Foreskin melanocyte (primary cell): ENCODE measurements at places on chromosomes 2 and 18.

GRCh38 chr2:234240917-234241316, 190.4 kb downstream of the SPP2 start:
- DNase-seq = no peak

DNA sequence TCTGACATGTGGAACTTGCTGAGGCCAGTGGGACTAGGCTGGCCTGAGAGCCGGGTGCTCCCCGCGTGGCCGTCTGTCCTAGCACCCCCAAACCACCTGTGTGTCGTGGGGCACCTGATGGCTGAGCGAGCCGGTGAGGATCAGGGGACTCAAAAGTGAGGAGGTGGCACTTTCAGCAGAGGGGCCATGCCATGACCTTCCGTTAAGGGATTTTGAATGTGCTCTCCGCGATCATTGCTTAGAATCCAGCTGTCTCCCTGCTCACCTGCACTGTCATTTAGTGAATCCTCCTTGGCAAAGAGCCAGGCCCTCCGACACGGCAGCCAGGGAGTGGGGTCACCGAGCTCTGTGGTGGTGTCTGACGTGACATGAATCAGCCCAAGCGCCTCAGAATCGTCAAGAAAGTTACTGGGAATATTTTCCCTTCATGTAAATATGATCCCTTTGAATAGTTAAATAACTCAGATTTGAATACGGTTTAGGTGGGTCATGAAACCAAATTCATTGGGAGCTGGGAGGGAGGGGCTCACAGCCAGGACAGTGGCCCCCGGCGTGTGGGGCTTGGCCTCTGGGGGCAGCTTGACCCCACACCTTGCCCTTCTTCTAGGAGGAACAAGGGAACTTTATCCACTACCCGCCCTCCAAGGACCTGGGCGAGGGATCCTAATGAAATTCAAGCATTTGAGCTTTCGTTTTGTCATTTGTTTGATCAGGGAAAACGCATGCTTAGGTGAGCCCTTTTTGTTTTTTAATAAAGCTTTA, 9.5 kb downstream of the NFATC1 start:
- no peak for DNase-seq

DNA sequence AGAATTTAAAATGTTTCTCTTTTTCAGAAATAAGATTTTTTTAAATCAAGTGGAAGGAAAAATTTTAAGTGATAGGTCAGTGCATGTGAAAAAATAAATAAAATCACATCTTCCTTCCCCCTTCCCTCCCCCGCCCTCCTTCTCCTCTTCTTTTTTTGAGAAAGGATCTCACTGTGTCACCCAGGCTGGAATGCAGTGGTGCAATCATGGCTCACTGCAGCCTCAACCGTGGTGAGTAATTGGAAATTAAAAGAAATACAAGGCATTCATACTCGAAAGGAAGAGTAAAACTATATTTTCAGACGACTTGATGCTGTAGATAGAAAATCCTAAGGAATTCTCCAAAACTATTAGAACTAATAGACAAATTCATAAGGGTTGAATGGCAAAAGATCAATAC, 16.9 kb upstream of the CRACDL start:
- no peak for DNase-seq

- no peak for DNase-seq
Measured at GRCh38 chr2:86281066-86281700, 56.2 kb downstream of the REEP1 start.

- no peak for DNase-seq
Measured at GRCh38 chr2:200762127-200762526, 49.6 kb upstream of the BZW1 start.

GRCh38 chr18:25278394-25278793, 73.6 kb downstream of the ZNF521 start:
- no peak for DNase-seq

DNA sequence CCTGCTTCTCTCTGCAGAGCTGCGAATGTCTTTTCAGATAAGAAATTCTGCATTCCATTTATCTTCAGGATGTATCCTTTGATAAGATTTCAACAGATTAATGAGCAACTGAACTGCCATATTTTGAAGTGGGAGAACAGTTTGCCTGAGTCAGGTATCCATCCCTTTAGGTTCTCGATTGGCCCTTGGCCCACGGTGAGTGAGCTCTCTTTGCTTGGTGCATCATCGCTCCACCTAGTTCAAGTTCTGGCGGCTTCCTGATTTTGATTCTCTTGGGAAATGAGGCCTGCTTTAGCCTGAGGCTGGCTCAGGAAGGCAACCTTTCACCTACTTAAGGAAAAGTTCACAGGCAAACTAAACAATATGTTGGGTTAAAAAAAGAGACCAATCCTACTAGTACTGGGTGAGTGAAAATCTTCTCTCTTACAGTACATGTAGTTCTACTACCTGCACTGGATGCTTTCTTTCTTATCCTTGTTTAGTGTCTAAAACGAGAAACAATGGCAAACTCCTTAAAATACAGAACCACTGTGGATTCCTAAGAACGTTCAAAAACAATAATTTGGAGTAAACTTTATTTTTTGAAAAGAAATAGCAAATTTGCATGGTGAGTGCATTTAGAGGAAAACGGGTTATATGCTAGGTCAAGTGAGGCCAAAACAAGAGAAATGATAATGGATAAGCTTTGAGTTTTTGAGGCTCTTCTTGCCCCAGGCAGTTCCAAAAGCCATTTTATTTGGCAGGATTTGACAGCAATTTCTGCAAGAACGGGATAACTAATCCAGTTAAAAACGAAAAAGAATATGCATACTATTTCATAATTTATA, 837 bp upstream of the ACSL3 start:
- DNase-seq = no peak

DNA sequence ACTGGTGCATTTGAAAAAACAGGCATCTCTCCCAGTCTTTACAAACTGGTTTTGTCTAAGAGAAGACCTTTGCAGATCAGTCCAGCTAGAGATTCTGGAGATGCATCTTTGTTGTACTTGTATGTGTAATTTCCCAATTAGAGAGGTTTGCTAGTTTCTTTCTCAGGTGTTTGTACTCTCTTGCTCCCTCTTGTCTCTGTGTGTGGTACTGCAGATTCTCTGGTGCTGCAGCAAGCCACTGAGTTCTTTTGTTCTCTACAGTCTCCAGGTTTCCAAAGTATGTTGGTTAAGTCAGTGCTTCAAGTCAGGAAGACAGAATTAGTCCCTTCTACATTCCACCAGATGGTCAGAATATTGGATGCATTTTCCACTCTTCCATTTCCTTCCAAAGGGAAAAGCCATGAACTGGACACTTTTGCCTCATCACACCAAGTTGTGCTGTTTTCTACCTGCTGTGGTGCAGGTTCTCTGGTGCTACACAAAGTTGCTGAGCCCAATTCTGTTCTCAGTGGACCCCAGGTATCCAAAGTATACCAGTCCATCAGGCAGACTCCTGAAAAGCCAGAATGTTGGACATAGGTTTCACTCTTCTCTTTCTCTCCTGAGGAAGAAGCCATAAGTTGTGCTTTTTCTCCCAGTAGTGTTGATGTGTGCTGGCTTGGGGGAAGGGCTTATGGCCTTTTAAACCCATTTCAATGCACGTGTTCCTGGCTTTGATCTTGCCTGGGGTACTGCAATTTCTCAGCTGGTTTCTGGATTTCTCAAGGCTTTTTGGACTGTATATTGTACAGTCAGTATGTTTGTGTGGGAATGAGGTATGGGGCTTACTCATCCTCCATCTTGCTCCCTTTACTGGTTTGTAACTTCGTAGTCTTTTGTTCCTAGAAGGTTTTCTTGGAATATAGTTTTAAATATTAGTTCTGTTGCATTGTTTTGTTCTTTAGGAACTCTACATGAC, 29.8 kb downstream of the EPC2 start:
- DNase-seq = no peak

GRCh38 chr2:204437815-204438756, 107.2 kb upstream of the PARD3B start:
- DNase-seq = no peak

GRCh38 chr2:135144343-135144742, 92.3 kb downstream of the RAB3GAP1 start:
- no peak for DNase-seq

DNA sequence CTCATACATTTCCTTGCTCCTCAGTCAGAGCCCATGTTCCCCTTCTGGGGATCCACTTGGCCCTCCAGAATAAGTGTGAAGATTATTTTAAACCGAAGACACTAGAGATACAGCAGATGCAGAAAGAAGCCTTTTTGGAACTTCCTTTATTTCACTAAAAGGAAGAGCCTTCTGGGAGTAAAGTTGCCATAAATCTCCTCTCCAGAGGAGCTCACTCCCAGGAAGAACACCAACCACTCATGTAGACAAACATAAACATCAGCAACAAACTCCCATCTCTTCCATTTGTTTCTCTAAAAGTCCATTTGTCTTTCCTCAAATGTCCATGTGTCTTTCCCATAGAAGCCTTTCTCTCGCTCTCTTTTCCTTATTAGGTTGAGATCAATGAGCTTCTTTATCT, 62.4 kb upstream of the MSH6 start:
- DNase-seq = no peak

GRCh38 chr2:10920764-10921388, 9.1 kb downstream of the KCNF1 start:
- DNase-seq = no peak

DNA sequence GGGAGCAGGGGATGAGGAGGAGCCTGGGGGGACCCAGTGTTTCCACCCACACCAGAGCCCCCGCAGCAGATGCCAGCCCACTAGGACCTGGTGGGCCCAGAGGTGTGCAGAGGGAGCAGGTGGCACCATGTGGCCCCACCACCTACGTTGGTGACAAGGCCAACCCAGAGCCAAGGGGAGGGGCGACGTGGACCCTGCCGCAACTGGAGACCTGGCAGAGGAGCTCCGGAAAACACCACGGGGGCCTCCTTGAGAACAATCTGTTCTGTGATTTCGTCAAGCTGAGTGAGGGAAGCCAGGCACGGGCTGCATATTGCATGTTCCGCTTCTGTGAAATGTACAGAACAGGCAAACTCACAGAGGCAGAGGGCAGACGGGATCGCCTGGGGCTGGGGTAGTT, 49.1 kb upstream of the GPC1 start:
- DNase-seq = no peak

GRCh38 chr18:79394534-79395307, 1.0 kb upstream of the NFATC1 start:
- DNase-seq = no peak

DNA sequence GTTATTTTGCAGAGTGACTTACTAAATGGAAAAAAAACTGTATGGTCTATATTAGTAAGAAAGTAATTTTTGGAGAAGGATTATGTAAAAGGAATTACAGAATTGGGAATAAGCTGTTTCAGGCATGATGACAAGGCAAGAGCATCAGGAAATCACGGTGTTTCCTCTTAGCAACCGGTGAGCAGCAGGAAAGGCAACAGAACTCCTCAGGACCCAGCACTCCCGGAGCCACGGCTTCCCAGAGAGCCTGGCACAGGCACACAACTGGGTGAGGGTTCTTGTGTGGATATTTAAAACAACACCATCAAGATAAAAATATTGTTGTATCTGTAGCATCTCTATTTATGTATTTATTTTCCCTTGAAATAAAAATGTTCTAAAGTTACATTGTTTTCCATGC, 34.4 kb downstream of the CYP27C1 start:
- DNase-seq = no peak

DNA sequence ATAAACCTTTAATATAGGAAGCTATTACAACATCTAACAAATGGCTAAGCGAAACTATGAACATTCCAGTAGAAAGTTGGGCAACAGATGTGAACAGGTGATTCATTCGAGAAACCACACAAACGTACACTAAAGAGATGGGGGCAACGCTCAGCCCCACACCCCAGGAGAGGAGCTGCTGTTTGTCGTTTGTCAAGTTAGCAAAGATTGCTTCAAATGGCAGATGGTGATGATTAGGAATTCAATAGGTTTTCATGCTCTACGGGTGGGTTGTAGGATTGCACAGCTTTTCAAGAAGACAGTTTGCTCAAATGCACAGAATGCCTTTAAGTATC, 154.7 kb upstream of the HDAC4 start:
- DNase-seq = no peak

DNA sequence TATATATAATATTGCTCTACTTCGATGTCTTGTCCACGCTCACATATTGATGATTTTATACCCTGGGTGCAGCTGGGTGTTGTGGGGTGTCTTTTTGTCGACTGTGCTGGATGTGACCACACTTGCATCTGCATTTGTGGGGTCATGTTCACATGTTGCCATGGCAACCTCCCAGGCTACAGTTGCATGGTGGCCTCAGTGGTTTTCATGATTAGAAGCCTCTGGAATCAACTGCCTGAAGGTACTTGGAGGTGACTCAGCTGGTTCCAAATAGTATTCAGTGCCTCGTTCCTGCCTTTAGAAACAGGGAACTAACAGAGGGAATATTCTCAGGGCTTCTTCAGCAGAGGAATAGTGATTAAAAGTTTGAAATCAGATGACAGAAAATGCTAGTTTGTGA, 166.3 kb upstream of the NYAP2 start:
- no peak for DNase-seq

- no peak for DNase-seq
Measured at GRCh38 chr2:10504370-10504993, 56.4 kb upstream of the ODC1 start.

DNA sequence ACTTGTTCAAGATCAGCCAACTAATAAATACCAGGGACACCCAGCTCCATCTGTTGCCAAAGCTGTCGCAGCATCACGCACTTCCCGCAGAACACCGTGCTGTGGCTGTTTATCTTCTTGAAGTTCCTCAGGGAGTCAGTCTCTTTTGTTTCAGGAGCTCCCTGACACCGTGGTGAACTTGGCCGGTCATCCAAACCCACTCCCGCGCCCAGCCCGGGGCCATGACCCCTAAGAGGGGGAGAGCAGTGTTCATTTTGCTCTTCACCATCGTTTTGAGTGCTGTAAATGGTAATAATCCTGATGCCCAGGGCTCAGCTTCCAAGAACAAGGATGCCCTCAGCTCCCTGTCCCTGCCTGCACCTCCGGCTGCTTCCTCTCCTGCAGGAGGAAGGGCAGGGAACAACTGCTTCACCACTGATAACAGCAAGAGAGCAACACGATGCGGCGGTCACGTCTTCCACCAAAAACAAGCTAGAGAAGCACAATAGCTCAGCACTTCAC, 131.4 kb downstream of the SEPTIN10 start:
- no peak for DNase-seq
